ENCODE measurements at places on chromosomes 2 and 18. TPM values are rescaled to one million over a fixed set of nuclear protein-coding genes. Genes with fewer than 3 reads are reported as not detected.

DNA sequence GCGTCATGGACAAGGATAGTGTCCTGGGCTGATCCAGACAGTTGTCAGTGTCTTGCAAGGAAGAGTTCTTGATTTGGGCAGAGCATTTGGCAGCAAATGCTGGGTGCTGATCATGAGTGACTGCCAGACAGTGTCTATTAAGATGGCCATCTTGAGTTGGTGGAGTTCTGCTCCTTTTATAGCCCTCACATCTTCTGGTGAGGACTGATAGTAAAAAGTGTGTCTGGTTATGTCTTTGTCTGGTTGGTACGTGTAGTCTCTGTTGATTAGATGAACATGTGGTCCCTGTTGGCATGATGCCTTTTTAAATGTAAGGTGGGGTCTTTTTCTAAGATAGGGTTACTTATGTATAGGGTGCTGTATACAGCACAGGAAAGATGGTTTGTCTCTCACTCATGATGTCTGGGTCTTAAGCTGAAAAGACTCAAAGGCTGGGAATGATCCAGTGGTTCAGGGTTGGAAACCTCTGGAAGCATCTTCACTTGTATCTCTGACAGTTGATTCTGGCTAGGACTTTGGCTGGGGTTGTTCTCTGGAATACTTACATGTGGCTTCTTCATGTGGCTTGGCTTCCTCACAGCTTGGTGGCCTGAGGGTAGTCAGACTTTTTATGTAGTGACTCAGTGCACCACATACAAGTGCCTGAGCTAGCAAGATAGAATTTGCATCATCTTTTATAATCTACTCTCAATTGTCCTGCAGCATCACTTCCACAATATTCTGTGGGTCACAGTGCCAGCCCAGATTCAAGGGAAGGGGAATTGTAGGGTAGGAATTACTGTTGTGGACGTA lies 11.8 kb downstream of the MTX2 start:
- H3K36me3 ChIP-seq: peaks cover 6% of the 10 kb centered on the region
- peak overlapping the region; percentile 3 for H3K27ac ChIP-seq
- H3K4me1 ChIP-seq: peaks cover 56% of the 10 kb centered on the region
- no peak overlapping the region for H3K4me3 ChIP-seq

DNA sequence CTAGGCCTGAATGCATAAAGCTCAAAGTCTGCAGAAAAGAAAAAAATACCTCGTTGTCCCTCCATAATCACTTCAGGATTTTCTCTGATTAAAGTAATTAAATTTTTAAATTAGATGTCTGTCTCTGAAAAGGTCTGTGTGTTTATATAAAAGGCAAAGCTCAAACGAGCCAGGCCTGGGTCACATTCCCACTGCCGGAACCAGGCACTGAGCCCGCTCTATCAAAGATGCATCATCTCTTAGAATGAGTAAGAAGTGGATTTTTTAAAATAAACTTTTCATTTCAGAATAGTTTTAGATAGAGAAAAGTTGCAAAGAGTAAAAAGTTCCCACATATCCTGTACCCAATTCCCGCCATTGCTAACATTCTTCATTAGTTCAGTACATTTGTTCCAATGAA lies 202.1 kb upstream of the KYNU start:
- H3K27me3 ChIP-seq: no peaks in the 10 kb centered on the region
- no peaks in the 10 kb centered on the region for H3K36me3 ChIP-seq
- no peaks in the 10 kb centered on the region for H3K4me1 ChIP-seq
- H3K4me3 ChIP-seq: no peak overlapping the region
- H3K27ac ChIP-seq: no peak overlapping the region

DNA sequence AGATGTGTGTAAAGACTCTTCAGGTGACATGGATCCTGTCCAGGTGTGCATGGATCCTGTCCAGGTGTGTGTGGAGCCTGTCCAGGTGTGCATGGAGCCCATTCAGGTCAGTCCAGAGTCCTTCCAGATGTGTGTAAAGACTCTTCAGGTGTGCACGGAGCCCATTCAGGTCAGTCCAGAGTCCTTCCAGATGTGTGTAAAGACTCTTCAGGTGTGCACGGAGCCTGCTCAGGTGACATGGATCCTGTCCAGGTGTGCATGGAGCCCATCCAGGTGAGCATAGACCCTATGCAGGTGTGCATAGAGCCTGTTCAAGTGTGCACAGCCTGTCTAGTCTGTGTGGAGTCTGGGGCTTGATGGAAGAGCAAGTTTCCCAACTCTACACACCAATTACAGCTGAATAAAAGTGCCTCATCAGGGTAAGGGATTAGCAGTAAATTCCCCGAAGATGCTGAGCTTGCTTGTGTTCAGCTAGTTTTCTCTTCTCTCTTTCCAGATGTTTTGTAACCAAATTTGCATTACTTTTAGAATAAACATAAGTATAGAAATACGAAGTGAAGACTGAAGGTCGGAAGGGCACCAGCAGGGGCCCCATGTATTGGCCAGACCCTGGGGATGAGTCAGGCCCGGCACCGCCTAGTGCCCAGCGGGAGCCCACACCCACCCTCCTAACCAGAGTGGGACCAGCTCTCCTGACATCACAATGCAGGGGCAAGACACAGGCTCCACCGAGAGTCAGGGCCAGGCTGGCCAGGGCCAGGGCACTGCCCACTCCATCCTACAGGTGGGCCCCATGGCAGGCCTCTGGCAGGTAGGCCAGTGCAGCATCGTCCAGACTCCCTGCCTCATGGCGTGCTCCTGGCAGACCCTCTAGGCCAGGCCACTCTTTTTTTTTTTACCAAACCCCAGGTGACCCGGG lies 38.6 kb upstream of the GPC1 start:
- no peak overlapping the region for H3K27ac ChIP-seq
- H3K27me3 ChIP-seq: no peaks in the 10 kb centered on the region
- H3K4me3 ChIP-seq: no peak overlapping the region
- peaks cover 22% of the 10 kb centered on the region for H3K4me1 ChIP-seq

- no peaks in the 10 kb centered on the region for H3K4me1 ChIP-seq
- H3K36me3 ChIP-seq: no peaks in the 10 kb centered on the region
- H3K4me3 ChIP-seq: no peak overlapping the region
- no peak overlapping the region for H3K27ac ChIP-seq
- no peaks in the 10 kb centered on the region for H3K27me3 ChIP-seq
Measured at GRCh38 chr2:58614219-58614618, 373.1 kb upstream of the FANCL start.

The STPG4 gene
- not detected for total RNA-seq

GRCh38 chr18:50418650-50419049 lies 43.8 kb downstream of the SKA1 start:
- H3K4me3 ChIP-seq: no peak overlapping the region
- H3K27me3 ChIP-seq: no peaks in the 10 kb centered on the region
- no peaks in the 10 kb centered on the region for H3K4me1 ChIP-seq
- no peaks in the 10 kb centered on the region for H3K36me3 ChIP-seq
- no peak overlapping the region for H3K27ac ChIP-seq

GRCh38 chr2:158321264-158321663 lies 135.3 kb downstream of the CCDC148 start:
- DNase-seq: peak; percentile 39
- peak overlapping the region; percentile 20 for H3K4me3 ChIP-seq
- H3K4me1 ChIP-seq: peaks cover 24% of the 10 kb centered on the region
- no peaks in the 10 kb centered on the region for H3K36me3 ChIP-seq
- peak overlapping the region; percentile 50 for H3K27ac ChIP-seq
